ENCODE measurements at places on chromosomes 1 and 21.

DNA sequence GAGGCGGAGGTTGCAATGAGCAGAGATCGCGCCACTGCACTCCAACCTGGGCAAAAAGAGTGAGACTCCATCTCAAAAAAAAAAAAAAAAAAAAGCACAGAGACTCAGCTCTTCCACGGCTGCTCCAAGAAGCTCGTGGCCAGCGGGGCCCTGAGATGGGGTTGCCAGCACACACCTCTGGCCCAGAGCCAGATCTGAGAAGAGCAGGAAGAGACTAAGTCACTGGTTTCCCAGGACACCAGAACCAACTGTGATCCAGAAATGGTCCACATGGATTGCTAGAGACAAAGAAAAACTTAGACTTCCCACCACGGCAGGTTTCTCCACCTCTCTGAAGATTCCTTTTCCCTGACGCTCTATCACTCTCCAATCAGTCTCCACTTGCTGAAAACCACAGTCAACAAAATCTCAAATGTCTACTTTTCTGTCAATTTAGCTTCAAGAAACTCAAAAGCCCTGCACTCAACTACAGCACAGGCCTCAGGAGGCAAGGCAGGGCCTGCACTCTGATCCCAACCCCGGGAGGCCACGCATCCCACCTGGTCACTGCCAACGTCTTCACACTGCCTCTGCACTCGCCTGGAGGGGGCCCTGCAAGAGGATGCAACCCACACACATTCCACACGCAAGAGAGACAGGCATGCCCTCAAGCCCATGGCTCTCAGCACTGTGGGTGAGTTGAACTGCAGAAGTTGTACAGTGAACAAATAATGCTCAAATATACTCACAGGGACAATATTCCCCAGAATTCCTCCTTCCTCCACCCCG lies 79.0 kb downstream of the NPHP4 start:
- no peak for DNase-seq

GRCh38 chr1:116826818-116827606 lies 72.8 kb downstream of the CD2 start:
- DNase-seq: no peak

GRCh38 chr21:45935628-45936027 lies 45.9 kb upstream of the COL6A1 start:
- DNase-seq: no peak

- DNase-seq: no peak
Measured at GRCh38 chr1:176515310-176515709, 52.3 kb downstream of the PAPPA2 start.

DNA sequence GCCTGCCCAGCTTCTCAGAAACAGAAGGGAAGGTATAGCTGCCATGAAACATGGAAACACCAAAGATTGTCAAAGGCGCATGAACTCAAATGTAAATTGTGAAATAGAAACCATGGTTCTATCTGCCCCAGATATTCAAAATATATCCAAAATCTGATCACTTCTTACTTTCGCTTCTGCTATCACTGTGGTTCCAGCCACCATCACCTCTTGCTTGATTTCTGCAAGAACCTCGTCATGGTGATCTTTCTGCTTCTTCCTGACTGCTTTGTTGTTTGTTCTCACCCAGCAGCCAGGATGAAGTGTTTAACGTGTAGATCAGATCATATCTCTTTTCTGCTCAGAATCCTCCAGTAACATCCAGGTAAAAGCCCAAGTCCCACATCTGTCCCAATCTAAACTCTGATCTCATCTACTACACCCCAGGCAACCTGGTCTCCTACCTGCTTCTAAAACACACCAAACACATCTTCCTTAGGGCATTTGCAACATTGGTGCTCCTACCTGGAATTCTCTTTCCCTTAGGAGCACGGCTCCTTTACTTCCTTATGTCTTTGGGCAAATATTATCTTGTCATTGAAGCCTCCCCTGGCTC lies 10.5 kb upstream of the LMO4 start:
- DNase-seq: no peak

- no peak for DNase-seq
Measured at GRCh38 chr1:205536759-205537361, 32.4 kb downstream of the CDK18 start.

DNA sequence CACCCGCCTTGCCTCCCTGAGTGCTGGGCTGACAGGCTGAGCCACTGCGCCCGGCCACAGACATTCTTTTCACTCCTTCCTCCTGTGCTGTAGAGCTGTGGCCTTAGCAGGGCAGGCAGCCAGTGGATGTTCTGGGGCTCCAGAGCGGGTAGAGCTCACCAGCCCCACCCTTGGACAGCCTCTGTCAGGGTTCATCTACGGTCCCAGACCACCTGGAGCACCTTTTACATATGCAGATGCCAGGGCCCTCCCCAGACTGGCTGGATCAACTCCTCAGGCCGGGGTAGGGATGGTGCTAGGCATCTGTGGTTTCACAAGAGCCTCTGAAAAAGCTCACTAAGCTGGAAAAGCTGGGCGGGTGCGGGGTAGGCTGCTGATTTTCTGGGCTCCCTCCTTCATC lies 4.6 kb downstream of the ATP13A2 start:
- DNase-seq: no peak

- no peak for DNase-seq
Measured at GRCh38 chr1:97007840-97008604, 286.4 kb downstream of the PTBP2 start.

Data from stimulated activated CD4-positive, alpha-beta T cell treated with anti-CD3 and anti-CD28 coated beads, Interleukin-1b, Interleukin-23, amount 100 ng/mL, for 1 hour (primary cell).